Iris pigment epithelial cell (primary cell): ENCODE measurements at places on chromosomes 7 and 10.

GRCh38 chr7:952548-953441 lies 1.7 kb downstream of the ADAP1 start:
- DNase-seq = no peak

DNA sequence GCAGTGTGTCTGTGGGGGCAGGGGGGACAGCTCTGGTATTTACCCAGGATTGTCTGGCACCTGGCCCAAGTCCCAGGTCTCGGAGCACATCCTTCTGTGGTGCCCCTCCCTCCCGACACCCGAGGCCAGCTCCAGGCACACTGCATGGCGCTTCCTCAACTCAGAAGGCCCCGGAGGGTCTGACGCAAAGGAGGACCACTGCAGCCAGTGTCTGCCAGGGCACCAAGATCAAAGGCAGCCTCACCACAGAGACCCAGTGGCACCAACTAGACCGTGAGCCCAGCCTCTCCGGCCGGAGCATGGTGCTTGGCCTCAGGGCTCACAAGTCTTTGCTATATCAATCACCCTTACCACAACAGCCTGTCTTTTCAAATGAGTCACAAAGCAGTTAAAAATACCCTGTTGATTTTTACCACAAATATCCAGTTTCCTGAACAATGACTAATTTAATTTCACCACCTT lies 99.3 kb upstream of the DDC start:
- peak; percentile 83 for DNase-seq

DNA sequence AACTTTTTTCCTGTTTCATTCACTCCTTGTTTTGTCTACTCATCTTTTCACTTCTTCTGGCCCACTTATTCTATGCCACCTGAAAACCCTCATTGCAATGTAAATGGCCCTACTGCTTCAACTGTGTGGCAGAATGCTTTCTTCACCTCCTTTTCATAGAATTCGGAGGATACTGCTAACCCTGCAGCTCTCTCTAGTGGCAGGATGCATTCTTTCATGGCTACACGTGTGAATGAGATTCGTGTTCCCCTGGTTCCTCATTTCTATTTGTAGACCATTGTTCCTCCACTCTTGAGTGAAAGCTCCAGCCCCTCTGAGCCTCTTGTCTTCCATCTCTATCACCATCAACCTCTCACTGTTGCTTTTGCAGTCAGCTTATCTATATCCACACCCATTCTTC lies 20.9 kb upstream of the CYP26C1 start:
- DNase-seq = peak; percentile 49

GRCh38 chr10:99667108-99667751 lies 7.9 kb downstream of the ENTPD7 start:
- DNase-seq = peak; percentile 90

GRCh38 chr10:22652988-22653481 lies 61.3 kb downstream of the PIP4K2A start:
- no peak for DNase-seq

DNA sequence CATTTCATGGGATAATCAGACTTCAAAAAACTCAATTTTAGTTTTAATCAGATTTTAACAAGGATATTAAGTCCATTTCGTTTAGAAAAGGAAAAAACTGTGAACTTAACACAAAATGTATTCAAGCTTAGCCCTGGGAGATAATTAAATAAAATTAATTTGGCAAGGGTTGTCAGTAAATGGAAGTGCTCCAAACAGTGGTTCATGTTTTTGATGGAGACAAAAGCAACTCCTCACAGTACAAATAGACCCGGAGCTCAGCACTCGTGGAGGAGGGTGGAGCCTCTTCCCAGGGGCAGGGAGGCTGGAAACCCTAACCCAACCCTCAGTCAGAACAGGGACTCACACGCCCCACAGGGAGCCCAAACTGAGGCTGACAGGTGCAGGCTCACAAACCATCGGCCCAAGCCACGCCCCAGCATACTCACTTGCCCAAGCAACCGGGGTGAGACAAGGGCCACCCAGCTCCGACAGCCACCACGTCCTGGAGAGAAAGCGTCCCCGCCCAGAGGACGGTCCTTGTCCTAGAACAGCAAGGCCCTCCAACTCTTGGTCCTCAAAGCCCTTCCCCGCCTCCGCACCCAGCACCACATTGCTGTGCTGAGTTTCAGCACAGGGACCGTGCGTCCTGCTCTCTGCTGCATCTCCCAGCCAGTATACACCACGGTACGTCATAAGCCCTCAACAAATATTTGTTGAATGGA lies 39.8 kb downstream of the MAD1L1 start:
- no peak for DNase-seq

DNA sequence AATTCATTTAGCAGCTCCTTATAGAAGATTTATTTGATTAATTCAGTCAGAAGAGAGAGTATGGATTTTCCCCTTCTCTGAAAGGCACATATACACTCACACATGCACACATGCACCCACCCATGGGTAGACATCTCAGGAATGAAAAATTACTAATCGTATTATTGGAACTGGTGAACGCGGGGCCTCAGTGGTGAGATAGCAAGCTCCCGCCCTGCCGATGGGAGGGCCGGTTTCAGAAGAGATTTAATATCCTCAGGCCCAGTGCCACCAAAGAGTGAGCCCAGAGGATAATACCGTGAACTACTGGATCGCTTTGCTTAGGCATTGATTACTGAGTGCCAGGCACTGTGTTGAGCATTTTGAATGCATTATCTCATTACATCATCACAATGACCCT lies 38.0 kb upstream of the EMX2 start:
- DNase-seq = no peak

GRCh38 chr10:44716470-44717015 lies 194.6 kb upstream of the TMEM72 start:
- DNase-seq = no peak

DNA sequence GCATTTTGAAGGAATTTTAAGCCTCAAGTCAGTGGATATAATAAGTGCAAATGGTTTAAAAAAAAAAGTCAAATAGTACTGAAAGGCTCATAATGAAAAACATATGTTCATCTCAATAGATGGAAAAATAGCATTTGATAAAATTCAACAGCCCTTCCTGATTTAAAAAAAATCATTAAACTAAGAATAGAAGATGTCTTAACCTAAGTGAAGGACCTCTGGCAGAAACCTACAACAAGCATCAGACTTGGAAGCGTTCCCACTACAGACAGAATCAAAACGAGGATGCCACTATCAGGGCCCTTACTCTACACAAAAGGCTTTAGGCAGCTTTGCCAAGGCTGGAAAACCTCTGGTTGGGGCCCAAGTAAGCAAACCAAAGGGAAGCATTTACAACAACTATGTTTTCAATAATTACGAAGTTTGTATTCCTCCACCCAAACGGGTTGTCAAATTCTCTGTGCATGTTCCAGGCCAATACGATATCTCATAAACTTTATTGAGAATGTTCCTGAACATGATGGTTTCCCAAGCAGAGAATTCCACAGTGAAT lies 45.1 kb downstream of the CYTH3 start:
- DNase-seq = peak; percentile 52
